ACHN (cell line): ENCODE measurements at places on chromosomes 4 and X.

- no peak for DNase-seq
Measured at GRCh38 chrX:124307253-124307907, 25.1 kb upstream of the TEX13D start.

DNA sequence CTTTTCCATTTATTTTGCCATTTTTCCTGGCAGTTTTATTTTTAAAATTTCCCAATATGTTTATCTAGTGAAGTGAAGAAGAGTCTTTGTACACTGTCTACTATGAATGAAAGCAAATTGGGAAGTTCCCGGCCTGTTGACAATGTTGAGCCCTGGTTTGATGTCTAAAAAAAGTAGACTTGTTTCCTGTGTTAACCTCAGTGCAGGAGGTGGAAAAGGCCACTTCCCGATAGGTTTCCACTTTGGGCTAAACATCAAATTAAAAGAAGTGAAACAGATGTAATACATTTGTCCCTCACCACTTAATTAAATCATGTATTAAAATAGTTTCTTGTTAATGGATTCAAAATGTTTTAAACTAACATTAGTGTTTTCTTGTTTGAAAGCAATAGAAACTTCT is 30.0 kb downstream of the BBS12 start:
- DNase-seq = no peak

GRCh38 chr4:932713-933070 is 432 bp downstream of the TMEM175 start:
- DNase-seq = peak; percentile 19

- DNase-seq = no peak
Measured at GRCh38 chr4:92477298-92477697, 173.5 kb downstream of the GRID2 start.

GRCh38 chr4:171857302-171858012 is 44.3 kb downstream of the GALNTL6 start:
- DNase-seq = peak; percentile 43

DNA sequence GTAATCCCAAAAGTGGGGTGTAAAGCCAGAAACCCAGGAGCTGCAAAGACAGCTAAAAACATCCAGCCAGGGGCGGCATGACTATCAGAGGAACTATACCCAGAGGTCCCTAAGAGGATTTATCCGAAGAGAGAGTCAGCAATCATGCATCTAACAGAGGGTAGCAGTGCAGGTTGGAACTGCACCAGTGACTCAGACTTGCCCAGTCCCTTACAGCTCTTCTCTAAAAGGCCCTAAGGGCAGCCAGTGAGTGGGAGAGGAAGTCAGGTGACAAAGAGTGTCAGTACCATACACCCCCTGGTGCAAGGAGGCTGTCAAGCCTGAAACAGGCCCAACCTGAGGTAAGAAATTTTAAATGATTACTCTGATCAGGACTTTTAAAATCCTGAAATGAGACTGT is 88.1 kb downstream of the CAMK2D start:
- DNase-seq = peak; percentile 5
